Naive thymus-derived CD8-positive, alpha-beta T cell (primary cell): ENCODE measurements at places on chromosomes 4 and X.

- DNase-seq, result no peak
- no peaks in the 10 kb centered on the region for H3K36me3 ChIP-seq
- H3K27ac ChIP-seq, result no peak overlapping the region
- H3K4me1 ChIP-seq, result peaks cover 9% of the 10 kb centered on the region
Measured at GRCh38 chrX:10615931-10616774, 4.2 kb downstream of the MID1 start.

DNA sequence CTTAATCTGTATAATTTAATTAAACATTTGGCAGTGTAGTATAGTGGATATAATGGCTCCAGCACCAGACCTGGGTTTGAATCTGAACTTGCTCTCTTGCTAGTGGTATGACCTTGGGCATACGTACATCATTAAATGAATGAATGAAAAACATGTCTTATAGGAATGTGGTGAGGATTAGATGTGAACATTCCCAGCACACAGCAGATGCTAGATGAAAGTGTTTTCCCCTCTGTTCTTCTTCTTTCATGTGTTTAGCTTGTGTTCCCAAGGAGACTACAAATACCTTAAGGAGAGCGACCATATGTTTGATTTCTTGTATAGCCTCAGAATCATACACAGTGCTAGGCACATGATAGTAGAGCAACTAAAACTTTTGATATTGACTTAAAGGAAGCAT is 56.5 kb downstream of the CT47B1 start:
- H3K27ac ChIP-seq, result no peak overlapping the region
- H3K36me3 ChIP-seq, result no peaks in the 10 kb centered on the region
- H3K4me3 ChIP-seq, result no peak overlapping the region
- peaks cover 3% of the 10 kb centered on the region for H3K27me3 ChIP-seq

DNA sequence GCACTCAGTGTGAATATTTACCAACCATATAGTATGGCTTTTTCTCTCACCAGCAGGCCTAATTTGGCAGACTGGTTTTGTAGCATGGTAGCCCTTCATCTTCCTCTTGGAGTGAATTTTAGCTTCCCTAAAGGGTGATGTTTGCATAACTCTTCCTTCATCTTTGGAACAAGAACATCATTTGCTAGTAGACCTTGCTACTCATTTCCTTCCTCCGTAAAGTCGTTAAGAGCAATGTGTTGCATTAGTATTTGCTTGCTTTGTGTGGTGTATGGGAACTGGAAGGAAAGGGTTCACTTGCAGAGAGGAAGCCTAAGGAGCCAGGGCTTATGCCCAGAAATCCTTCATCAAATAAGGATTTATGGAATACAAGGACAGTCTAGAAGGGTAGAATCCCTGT is 50.2 kb upstream of the PGRMC2 start:
- no peaks in the 10 kb centered on the region for H3K27me3 ChIP-seq
- no peak for DNase-seq
- H3K4me3 ChIP-seq, result no peak overlapping the region
- H3K27ac ChIP-seq, result no peak overlapping the region
- no peaks in the 10 kb centered on the region for H3K36me3 ChIP-seq
- no peaks in the 10 kb centered on the region for H3K4me1 ChIP-seq

DNA sequence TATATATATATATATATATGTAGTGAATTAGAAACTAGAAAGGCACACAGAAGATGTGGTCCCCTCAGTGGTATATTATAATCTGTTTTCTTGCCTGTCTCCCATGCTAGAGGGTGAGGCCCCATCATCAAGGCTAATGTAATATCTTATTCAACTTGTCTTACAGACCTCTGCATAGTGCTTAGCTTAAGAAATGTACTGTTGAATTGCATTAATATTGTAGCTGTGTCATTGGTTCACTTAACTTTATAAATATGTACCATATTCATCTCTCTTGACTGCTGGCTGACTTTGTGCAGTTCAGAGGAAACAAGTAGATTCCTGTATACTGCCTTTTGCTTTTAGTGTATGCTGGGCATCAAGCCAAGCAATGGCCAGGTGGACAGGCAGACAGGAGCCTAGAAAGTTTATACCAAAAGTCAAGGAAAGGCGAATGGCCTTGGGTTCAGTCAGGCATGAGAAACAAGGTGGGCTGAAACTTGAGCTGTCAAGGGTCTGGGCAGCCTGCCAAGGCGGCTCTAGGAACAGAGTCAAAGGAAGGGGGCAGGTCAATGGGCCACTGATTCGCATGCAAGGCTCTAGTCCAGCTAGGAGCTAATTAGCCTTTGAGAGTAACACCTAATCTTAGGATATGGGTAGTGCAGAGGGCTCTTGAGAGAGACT is 78.8 kb upstream of the LEF1 start:
- H3K36me3 ChIP-seq, result peaks cover 11% of the 10 kb centered on the region
- no peak overlapping the region for H3K4me3 ChIP-seq
- peaks cover 19% of the 10 kb centered on the region for H3K4me1 ChIP-seq
- H3K27ac ChIP-seq, result no peak overlapping the region
- no peaks in the 10 kb centered on the region for H3K27me3 ChIP-seq

- H3K4me3 ChIP-seq, result no peak overlapping the region
- H3K36me3 ChIP-seq, result no peaks in the 10 kb centered on the region
- no peak for DNase-seq
- no peaks in the 10 kb centered on the region for H3K4me1 ChIP-seq
Measured at GRCh38 chrX:36577006-36577405, 431.2 kb upstream of the FAM47C start.

DNA sequence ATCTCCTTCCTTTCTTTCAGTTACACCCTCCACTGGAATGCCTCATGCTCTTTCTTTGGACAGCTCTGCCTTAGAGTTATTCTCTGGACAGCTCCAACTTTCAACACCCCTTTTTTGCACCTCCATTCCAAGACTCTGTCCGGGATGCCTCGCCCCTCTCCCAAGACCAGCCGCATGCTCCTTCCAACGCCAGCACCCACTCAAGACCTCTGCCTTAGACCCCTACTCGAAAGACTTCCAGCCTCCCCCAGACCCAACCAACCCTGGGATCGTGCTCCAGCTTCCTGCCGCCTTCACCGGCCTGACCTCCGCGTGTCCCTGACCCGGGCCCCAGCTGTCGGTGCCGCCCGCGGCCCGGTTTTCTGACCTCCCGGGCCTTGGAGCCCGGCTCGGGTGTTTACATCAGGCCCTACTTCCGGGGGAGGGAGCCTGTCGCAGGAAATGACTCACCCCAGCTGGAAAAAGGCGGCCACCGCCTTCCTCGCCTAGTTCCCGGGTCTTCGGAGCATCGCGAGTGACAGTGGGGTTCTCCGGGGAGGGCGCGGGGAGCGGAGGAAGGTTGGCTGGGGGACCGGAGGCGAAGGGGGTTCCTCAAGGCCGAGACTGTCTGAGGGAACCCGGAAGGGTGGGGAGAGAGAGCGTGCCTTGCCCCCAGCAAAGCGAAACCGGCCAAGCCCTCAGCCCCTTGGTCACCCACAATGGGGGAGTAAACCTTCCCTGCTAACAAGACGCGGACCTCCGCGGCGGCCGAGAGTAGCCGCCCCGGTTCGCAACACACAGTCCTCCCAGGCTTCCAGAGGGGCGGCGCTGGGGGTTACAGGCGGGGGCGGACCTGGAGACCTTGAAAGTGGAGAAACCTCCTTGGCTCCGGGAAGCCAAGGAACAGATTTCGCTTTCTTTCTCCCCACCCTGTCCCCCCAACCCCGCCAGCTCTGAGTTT is at the start of gene WDR45:
WDR45 (minus strand) TSS at position 399 of the 940 bp plus-strand sequence. CDS start 1,792 bp downstream, outside the sequence.
- H3K36me3 ChIP-seq, result no peaks in the 10 kb centered on the region
- no peaks in the 10 kb centered on the region for H3K27me3 ChIP-seq
- peak; percentile 66 for DNase-seq
- H3K4me1 ChIP-seq, result peaks cover 13% of the 10 kb centered on the region

DNA sequence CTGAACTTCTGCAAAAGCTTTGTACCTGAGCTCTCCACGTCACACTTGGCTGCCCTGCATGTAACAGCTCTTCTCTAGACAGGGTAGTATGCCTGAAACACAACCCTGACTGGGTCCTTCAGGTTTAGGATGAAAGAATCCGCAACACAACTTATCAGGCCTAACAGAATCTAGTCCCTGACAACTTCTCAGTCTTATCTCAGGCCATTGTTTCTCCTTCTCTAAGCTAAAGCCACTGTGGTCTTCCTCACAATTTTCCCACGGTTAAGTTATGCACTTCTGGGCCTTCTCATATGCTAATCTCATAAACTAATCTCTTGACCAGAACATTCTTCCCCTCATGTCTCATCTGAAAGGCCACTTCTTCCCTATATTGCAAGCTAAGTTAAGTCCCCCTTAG is 10.8 kb upstream of the TMPRSS11B start:
- DNase-seq, result no peak
- H3K4me1 ChIP-seq, result no peaks in the 10 kb centered on the region
- no peak overlapping the region for H3K4me3 ChIP-seq
- peaks cover 16% of the 10 kb centered on the region for H3K27me3 ChIP-seq
- H3K36me3 ChIP-seq, result no peaks in the 10 kb centered on the region
- peak overlapping the region; percentile 25 for H3K27ac ChIP-seq

GRCh38 chrX:18542905-18543304 is 117.5 kb downstream of the CDKL5 start:
- no peak overlapping the region for H3K27ac ChIP-seq
- peaks cover 5% of the 10 kb centered on the region for H3K4me1 ChIP-seq
- no peak overlapping the region for H3K4me3 ChIP-seq
- H3K27me3 ChIP-seq, result no peaks in the 10 kb centered on the region
- H3K36me3 ChIP-seq, result no peaks in the 10 kb centered on the region
- DNase-seq, result no peak
